ENCODE measurements at places on chromosomes 6 and 20.

DNA sequence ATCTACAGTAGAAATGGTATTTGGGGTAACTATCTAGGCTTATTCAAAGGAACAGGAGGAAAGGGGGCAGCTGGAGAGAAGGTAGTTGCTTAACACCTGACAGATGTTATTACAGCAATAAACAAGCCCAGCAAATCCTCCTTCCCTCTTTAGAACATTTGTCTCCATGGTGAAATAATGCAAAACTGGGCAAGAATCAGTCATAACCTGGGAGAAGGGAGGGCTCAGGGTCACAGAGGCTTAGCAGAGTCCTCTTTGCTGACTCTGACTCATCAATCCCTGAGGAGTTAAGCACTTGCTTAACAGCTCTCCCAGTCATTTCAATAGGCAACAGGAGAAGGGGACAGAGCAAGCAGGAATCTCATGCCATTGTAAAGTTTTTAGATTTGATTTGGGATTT, 230.3 kb downstream of the IBTK start:
- DNase-seq: no peak

DNA sequence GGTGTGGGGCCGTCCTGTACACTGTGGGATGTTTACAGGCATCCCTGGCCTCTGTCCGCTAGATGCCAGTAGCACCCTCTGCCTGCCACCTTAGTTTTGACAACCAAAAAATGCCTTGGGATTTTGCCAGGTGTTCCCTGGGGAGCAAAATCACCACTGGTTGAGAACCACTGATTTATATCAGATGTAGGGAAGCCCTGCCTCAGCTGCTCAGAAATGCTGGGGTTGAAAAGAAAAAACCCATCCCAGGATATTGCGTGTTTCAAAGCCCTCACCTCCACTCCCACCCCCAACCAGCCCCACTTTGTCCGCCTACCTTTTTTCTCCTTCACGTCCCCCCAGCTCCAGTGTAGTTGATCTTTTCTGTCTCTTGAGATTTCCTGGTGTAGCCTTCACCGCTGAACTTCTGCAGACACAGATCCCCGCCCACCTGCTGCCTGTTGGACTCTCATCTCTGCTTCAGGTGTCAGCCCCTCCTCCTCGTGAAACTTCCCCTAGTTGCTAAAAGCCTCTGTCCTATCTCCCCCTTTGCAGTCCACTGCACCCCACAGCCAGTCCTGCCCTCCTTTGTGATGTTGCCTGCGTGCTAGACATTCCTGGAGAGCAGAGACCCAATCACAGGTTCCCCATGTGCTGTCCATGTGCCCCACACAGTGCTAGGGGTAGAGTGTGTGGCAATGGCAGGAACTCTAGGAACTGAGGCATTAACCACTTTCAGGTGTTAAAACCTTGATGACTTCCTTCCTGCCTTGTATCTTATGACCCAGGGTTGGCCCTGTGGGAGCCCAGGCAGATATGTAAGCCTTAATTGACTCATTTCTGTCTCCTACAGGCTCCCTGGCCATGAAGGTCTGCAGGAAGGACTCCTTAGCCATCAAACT, 98.9 kb downstream of the TBC1D7 start:
- DNase-seq: no peak

DNA sequence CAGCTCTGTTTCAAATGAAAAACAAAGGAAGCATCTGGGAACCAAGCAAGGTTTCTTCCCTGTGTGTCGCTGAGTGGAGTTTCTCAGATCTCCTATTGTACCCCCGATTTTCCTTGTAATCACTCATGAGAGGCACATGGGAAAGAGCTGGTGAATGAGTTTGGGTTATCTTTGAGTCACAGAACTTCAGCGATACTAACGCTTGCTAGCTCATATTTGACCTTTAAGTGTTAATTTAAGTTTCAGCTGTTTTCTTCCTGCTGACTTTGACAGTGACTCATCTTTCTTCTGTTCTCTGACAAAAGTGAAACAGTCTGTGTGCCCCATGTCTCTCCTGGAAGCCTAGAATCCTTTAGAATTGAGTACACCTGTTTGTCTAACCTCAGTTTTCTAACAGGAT, 261.1 kb upstream of the RGS17 start:
- DNase-seq: no peak

- no peak for DNase-seq
Measured at GRCh38 chr6:104771258-104771832, 88.4 kb downstream of the HACE1 start.

DNA sequence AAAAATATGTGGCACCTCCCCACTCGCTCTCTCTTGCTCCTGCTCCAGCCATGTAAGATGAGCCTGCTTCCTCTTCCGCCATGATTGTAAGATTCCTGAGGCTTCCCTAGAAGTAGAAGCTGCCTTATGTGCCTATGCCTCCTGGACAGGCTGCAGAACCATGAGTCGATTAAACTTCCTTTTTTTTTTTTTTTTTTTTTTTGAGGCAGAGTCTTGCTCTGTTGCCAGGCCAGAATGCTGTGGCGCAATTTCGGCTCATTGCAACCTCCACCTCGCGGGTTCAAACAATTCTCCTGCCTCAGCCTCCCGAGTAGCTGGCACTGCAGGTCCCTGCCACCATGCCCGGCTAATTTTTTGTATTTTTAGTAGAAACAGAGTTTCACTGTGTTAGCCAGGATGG, 112.5 kb downstream of the FAM217A start:
- peak; percentile 65 for DNase-seq

GRCh38 chr6:166775180-166775922, 148.3 kb upstream of the RPS6KA2 start:
- peak; percentile 72 for DNase-seq
